CD4-positive, alpha-beta memory T cell (primary cell): ENCODE measurements at places on chromosomes 1 and 21. TPM values are rescaled to one million over a fixed set of nuclear protein-coding genes. Genes with fewer than 3 reads are reported as not detected.

- H3K4me3 ChIP-seq, result no peak overlapping the region
- H3K4me1 ChIP-seq, result peaks cover 11% of the 10 kb centered on the region
- H3K27me3 ChIP-seq, result no peaks in the 10 kb centered on the region
Observed at GRCh38 chr1:172455451-172455850, 11.6 kb upstream of the PIGC start.

DNA sequence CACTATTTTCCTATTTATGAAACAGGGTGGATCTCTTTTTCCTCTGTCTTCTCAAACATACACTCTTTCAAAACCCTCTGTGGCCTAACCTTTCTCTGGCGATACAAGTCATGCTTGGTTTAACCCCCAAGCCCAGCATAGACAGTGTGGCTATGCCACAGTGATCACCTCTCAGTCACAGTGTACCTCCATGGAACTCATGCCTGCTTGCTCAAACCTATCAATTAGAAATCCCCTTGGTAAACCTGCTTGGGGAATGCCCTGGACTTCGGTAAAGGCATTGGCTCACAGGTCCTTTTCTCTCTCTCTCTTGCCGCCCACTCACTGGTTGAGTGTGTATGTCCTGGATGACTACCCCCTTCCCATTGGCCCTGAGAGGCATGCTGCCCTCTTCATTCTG, 147.5 kb downstream of the CYYR1 start:
- no peak for DNase-seq
- H3K4me1 ChIP-seq, result no peaks in the 10 kb centered on the region
- H3K4me3 ChIP-seq, result no peak overlapping the region

DNA sequence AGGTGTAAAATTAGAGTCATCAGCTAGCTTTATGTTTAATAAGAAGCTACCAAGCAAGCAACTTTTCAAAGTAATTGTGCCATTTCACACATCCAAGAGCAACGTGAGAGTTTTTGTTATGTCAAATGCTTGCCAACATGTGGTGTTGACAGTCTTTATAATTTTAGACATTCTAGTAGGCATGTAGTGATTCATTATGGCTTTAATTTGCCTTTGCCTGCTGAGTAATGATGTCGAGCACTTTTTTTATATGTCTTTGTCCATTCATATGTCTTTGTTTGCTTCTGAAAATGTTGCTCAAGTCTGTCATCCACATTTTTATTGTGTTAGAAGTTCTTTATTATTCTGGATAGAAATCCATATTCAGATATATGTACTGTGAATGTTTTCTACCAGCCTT, 21.4 kb upstream of the CHIT1 start:
- H3K27ac ChIP-seq, result no peak overlapping the region
- no peak overlapping the region for H3K4me3 ChIP-seq
- H3K4me1 ChIP-seq, result no peaks in the 10 kb centered on the region
- DNase-seq, result no peak

- no peak for DNase-seq
- no peaks in the 10 kb centered on the region for H3K36me3 ChIP-seq
- no peak overlapping the region for H3K27ac ChIP-seq
- H3K4me1 ChIP-seq, result no peaks in the 10 kb centered on the region
- H3K4me3 ChIP-seq, result no peak overlapping the region
- peaks cover 3% of the 10 kb centered on the region for H3K27me3 ChIP-seq
Observed at GRCh38 chr1:18599086-18599485, 31.6 kb upstream of the PAX7 start.

SVBP gene
- total RNA-seq, result 20.4 TPM

NHLH2 gene
- total RNA-seq, result not detected

F5 gene
- 4.9 TPM for total RNA-seq
